Activated CD8-positive, alpha-beta memory T cell treated with anti-CD3 and anti-CD28 coated beads for 1 hour (primary cell): ENCODE measurements at places on chromosomes 7 and 10.

GRCh38 chr10:124296121-124296812 lies 122.5 kb downstream of the OAT start:
- no peak for DNase-seq

- no peak for DNase-seq
Measured at GRCh38 chr10:116044801-116045248, 228.2 kb downstream of the GFRA1 start.

DNA sequence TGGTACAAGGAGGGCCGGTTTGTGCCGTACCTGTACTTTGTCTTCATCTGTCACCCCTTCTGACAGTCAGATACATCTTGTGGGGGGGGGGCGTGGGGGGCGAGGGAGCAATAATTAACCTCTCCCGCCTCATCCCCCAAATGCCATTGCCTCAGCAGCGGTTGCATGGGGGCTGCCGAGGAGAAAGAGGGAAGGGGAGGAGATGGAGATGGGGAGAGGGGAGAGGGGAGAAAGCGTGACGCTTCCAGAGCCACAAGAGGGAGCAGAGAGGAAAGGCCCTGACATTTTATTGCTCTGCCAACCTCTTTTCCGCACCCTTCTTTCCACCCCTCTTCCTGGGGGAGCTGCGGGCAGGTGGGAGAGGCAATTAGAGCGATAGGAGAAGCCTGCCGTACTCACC lies 11.8 kb downstream of the KAZALD1 start:
- no peak for DNase-seq

GRCh38 chr7:134505856-134506255 lies 21.5 kb upstream of the AKR1B10 start:
- no peak for DNase-seq

- DNase-seq, result no peak
Measured at GRCh38 chr10:115321360-115321759, 228.2 kb downstream of the ATRNL1 start.

GRCh38 chr10:49056356-49056755 lies 59.0 kb downstream of the VSTM4 start:
- no peak for DNase-seq

DNA sequence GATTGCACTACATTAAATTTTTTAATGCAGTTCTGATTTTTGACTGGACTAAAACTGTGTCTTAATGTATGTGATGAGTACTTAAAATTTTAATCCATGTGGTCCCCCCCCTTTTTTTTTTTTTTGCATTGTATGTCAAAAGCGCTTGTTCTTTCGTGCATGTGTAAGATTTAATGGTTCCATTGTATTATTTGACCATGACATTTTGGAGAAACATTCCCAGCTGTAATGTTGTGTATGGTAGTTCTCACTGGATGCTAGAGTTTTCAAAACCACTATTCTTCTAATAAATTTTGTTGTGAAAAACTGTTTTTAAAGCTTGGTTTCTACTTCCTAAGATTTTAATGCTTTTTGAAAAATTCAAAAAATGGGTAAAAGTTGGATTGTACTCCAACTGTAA lies 132.0 kb downstream of the LCOR start:
- no peak for DNase-seq
